ENCODE measurements at places on chromosomes 12 and 14.

DNA sequence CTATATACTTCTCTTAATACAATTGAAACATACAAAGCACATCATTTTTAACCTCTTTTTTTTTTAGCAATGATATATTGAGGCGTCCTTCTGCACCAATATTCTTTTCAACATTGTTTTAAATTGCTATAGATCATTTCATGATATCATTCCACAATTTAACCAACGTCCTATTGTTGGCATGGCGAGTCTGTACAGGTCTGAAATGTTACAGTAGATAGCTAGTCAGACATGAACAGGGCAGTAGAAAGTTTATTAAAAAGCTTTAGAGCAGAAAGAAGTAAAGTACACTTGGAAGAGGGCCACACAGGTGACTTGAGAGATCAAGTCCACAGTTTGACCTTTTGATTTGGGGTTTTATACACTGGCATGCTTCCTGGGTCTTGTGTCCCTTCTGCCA, 279.0 kb downstream of the PAWR start:
- no peak for DNase-seq

DNA sequence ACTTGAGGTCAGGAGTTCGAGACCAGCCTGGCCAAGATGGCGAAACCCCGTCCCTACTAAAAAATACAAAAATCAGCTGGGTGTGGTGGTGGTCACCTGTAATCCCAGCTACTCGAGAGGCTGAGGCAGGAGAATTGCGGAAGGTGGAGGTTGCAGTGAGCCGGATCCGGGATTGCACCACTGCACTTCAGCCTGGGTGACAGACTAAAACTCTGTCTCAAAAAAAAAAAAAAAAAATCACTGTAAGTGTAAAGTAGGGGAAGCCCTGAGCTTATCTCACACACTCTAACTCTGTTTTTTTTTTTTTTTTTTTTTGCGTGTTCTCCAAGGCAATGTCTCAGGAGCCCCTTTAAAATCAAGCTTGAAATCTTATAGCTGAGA, 421 bp upstream of the RBMS2 start:
- DNase-seq = no peak

- no peak for DNase-seq
Measured at GRCh38 chr14:105570482-105570881, 44.1 kb downstream of the TMEM121 start.

- no peak for DNase-seq
Measured at GRCh38 chr14:56082880-56083279, 35.3 kb upstream of the PELI2 start.

DNA sequence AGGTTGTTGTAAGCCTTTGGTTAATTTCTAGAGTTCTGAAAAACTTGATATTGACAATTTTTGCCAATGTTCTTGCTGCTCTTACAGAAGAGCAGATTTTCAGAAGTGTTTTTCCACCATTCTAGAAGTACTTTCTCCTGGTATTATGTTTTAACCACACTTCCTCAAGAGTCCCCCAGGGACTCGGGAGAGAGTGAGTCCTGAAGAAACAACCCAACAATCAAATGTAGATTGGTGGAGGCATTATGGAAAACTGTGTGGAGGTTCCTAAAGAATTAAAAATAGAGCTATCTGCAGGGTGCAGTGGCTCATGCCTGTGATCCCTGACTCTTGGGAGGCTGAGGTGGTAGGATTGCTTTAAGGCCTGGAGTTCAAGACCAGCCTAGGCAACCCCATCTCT, 26.7 kb downstream of the OR10P1 start:
- no peak for DNase-seq

DNA sequence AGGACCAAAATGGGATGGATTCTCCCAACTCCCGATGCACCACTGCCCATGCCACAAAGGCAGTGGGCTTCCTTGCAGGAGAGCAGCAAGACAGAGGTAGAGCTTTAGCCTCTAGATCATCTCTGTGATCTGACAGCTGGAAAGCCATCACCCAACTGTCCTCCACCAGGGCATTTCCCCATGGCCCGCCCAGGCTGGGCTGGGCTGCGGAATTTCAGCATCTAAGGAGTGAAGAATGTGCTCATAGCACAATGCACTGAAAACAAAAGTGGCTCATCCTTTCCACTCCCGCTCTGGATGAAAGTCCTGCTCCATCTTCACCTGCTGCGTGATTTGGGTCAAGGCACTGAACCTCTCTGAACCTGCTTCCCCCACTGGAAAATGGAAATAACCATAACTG, 5.6 kb downstream of the SYNE3 start:
- no peak for DNase-seq

DNA sequence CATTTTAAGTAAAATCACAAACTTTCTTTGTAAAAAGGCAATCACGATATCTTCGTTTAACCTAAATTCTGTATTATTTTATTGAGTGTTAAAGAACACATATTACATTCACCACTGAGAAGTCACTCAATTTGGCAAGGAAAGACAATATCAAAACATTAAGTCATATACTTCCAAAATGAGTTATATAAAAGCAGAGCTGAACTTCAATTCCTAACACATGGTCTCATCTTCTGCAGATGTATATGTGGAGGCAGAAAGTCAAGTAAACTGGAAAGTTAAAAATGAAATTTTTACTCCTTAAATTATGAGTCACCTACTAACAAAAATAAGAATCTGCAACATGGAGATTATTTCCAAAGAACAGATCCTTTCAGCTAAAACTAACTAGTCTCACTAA, 28.7 kb downstream of the BMAL2 start:
- DNase-seq = no peak

DNA sequence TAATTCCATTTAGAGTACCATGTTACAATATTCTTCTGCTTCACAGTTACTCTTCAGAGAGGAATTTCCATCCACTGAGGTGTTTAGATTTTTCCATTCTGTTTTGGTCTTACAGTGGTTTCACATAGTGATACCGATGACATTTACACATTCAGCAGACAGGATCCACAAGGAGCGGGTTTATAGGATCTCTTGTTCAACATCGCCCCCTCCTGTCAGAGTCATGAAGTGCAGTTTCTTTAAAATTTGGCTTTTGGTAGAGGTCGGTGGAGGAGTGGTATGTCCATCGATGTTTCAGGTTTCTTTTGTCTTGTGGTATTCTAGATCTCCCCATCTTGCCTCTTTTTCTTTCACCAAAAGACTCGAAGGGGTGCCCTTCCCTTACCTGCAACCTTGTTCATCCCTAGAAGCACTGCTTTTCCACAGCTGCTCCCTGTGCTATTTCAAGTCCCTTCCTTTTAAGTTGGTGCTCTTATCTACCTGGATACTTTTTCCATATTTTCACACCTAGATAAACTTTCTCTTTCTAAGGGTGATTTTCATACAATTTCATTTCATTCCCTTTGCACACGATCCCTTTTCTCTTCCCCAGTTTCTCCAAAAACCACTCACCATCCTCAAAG, 181.3 kb downstream of the ITPR2 start:
- peak; percentile 59 for DNase-seq
